ENCODE measurements at places on chromosomes 16 and 17.

DNA sequence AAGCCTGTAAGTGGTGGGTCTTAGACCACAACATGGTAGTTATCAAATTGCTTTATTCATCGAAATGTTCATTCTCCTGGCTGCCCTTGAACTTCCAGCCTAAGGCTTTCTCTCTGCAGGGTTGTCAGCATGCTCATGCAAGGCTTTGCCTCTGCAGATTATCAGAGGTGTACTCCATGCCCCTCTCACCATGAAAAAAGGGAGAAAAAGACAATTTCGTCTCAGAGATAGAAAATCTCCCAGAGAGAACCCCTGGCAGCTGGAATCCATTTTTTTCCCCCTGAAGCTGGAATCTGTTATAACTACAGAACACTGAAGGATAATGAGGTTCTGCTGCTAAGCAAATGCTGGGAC lies 33.9 kb upstream of the METTL9 start:
- DNase-seq, result no peak

DNA sequence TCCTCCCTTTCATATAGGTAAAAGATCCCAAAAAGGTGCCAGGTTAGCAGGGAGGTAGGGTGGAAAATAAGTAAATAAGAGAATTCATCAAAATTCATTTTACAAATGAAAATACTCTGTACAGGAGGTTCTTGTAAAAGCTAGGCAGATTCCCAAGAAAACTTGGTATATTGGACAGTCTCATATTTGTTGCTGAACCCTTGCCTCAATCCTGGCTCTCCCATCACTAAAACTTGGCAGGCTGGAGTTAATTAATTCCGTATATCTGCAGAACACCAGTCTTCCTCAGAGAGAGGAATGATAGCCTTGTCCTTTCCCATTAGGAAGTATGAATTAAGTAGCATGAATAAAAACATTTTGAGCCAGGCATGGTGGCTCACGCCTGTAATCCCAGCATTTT lies 66.2 kb upstream of the MTMR4 start:
- DNase-seq, result no peak

DNA sequence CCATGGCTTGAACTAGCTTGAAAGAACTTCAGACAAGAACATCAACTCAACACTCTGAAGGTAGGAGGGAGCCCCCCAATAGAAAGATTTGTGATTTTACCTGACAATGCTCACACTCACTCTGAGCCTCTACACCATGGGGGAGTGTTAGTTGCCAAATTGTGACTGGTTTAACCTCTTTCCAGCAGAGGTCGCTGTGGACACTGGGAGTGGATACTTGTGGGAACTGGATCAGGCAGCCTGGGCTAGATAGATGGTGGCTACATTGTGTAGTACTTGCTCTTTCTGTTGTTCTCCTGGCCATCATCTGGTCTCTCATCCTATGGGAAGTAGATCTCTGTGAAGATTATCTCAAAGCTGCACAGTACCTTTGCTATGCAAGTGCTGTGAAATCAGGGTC lies 2.9 kb downstream of the SMPD3 start:
- DNase-seq, result peak; percentile 41

- DNase-seq, result peak; percentile 65
Observed at GRCh38 chr16:81873843-81874752, 95.0 kb downstream of the PLCG2 start.

DNA sequence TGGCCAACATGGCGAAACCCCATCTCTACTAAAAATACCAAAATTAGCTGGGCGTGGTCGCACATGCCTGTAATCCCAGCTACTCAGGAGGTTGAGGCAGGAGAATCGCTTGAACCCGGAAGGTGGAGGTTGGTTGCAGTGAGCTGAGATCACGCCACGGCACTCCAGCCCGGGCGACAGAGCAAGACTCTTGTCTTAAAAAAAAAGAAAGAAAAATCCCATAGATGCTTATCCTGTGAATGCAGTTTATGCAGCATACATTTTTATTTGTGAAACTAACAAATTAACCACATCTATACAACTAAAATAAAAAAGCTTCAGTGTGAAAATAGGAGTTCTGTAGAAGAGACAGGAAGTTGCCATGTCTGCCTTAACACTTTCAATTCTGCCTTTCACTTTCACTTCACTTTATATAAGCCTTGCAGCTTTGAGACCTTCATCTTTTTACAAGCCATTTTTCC lies 7.1 kb downstream of the IGSF6 start:
- DNase-seq, result no peak

GRCh38 chr17:45018848-45019711 lies 32.4 kb downstream of the DCAKD start:
- peak; percentile 58 for DNase-seq

DNA sequence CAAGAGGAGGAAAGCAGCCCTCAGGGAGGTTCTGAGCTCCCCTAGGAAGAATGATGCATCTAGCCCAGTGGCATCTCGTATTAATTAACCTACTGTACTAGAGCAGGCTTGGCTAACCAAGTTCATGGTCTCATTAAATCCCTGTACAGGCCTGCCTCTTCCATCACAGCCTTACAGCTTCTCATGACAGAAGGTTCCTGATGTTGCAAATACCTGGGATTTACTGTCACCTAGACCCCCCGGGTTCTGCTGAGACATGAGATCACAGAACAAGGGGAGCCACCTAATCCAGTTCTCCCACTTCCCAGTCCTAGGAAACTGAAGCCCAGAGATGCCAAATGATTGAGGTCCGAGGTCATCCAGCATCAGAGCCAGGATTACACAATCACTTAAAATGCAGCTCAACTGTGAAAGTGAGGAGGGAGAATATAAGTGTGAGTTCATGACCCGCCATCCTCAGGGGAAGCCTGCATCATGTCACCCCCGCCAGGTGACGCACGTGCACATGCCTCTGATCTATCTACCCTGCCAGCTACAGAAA lies 23.9 kb downstream of the ACLY start:
- DNase-seq, result peak; percentile 30

GRCh38 chr17:19756546-19756945 lies 8.4 kb upstream of the ALDH3A1 start:
- DNase-seq, result no peak

DNA sequence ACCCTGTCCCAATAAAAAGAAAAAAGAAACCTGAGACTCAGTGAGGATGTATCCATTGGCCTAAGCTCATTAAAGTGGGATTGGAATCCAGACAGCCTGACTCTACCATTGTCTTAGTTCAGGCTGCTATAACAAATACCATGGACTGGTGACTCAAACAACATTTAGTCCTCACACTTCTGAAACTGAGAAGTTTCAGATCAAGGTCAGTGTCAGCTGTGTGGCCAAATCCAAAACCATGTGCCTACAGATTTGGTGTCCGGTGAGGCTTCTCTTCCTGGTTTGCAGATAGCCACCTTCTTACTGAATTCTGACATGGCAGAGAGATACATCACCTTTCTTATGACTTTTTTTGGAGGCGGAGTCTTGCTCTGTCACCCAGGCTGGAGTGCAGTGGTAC lies 53.3 kb upstream of the KDM8 start:
- no peak for DNase-seq

- peak; percentile 36 for DNase-seq
Observed at GRCh38 chr16:24535827-24536226, 3.5 kb upstream of the RBBP6 start.

GRCh38 chr17:8149419-8150193 lies 2.6 kb downstream of the PER1 start:
- DNase-seq, result no peak

GRCh38 chr17:27879987-27880608 lies 13.1 kb downstream of the LYRM9 start:
- DNase-seq, result peak; percentile 60

- DNase-seq, result peak; percentile 57
Observed at GRCh38 chr17:54948380-54948779, 20.1 kb downstream of the COX11 start.

DNA sequence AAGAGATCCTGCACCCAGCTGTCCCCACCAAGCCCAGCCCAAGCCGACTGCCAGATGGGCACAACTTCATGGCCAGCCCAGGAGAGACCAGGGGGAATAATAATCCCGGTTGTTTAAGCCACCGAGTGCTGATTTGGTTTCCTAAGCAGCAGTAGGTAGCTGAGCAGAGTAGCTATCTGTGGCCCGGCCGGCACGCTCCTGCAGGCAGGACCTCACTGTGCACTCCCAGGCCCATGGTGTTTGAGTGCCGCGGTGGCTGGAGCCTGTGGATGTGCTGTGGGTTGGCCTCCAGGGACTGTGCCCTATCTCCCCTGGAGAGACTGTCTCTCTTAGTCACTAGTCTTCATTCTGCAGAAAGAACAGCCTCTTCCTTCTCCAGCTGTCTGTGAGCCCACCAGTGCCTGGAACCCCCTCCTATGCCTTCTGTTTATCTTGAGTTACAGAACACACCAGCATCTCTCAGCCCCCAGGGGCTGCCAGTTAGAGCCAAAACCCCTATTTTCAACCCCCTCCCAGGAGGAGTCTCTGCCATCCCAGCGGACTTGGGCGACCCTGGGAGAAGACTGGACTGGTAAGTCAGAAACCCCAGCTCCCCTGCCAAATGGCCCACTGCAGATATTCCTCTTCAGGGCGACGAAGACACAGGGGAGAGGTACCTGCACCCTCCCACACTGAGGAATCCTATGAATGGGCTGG lies 152.0 kb downstream of the SDK2 start:
- no peak for DNase-seq

DNA sequence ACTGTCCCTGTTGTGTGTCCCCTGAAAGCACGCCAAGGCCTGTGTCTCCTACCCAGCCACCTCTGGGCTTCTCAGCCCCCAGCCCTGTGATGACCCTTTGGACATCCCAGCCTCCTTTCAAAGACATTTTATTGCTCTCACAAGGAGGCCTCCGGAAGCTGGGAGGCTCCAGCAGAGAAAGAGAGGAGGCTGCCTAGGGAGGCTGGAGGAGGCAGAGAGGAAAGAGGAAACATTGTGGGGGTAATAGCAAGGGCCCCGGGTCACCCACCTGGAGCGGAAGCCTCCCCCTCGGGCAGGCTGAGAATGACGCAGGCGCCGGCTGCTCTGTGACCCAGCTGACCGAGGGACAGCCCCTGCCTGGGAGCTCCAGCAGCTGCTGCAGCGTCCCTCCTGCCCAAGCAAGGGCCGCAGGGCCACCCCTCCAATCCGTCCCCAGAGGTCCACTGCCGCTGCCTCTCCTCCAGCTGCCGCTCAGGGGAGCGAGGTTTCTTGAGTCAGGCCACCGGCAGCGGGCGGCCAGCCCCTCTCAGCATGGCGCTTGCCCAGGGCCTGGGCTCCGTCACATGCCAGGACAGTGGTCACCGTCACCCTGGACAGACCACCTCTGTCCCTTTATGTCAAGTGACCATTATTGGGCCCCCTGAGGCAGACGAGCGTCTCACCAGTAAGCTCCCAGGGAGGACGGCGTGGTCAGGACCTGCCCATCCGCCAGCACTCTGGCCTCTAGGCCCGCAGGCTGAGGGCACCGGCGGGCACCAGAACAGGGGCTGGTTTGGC lies 29.3 kb downstream of the ACTG1 start:
- DNase-seq, result no peak

DNA sequence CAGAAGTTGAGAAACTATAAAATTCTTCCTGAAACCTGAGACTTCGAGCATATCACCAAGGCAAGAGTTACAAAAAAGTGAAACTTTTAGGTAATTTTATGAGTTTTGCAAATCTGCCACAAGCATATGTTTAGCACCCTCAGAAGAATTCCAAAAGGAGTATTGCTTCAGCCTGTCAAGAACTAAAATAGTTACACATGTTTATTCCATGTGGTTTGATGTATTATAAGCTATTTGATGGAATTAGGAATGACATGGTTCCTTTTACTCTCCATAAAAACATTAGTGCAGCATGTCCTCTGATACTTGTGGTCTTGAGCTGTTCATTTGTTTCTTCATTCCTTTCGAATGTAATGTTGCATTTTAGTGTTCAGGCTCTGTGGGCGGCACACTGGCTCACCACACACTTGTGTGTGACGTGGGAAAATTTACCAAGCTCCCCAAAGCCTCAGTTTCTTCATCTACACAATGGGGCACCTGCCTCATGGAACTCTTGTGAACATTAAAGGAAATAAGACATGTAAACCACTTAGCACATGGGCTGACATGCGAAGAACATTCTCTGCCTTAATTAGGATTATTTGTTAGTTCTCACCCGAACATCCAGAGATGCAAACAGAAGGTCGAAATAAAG lies 204.2 kb upstream of the FOXF1 start:
- DNase-seq, result no peak

DNA sequence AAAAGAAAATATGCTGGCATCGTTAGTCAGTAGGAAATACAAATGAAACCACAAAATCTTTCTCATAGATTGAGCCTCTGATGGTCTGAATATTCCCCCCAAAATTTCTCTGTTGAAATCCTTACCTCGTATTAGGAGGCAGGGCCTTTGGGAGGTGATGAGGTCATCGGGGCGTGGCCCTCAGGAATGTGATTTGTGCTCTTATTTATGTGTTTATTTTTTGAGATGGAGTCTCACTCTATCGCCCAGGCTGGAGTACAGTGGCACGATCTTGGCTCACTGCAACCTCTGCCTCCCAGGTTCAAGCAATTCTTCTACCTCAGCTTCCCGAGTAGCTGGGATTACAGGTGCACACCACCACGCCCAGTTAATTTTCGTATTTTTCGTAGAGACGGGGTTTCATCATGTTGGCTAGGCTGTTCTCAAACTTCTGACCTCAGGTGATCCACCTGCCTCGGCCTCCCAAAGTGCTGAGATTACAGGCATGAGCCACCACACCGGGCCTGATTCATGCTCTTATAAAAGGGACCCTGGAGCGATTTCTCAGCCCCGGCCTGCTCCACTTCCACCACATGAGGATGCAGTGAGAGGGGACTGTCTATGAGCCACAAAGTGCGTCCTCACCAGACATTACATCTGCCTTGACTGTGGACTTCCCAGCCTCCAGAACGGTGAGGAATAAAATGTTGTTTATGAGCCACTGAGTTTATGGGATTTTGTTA lies 53.1 kb downstream of the DNAH17 start:
- DNase-seq, result no peak

DNA sequence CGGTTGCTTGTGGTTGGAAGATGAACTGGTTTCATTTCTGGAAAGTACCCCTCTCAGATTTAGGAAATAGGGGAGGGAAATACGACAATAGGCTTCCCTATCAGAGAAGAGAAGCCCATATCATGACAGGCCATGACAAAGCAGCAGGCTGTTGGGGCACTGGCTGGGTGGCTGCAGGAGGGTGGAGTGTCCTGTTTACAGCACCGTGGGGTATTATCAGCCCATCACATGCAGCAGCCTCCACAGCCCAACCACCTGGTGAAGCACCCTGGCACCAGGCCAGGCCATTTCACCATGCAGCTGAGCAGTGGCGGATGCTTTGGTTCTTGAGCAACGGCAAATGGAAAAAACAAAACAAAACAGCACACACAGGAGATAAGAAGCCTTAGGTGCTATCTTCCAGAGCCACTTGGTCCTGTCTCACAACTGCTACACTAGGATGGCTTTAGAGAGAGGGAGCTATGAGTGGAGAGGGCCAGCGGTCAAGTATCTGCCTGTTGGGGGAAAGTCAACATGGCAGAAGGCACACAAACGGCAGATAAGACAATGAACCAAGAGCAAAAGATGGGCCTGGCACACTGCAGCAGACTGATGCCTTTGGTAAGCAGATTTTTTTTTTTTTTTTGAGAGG lies 24.2 kb downstream of the FAM117A start:
- DNase-seq, result no peak

GRCh38 chr17:50467855-50468303 lies 801 bp downstream of the CHAD start:
- DNase-seq, result no peak

- no peak for DNase-seq
Observed at GRCh38 chr16:69367980-69368379, 16.4 kb upstream of the TMED6 start.

GRCh38 chr17:30513346-30513745 lies 36.1 kb downstream of the GOSR1 start:
- no peak for DNase-seq

- DNase-seq, result no peak
Observed at GRCh38 chr16:2271848-2272461, 4.0 kb upstream of the RNPS1 start.
